Stimulated activated CD4-positive, alpha-beta T cell treated with anti-CD3 and anti-CD28 coated beads, Interleukin-4, amount 100 ng/mL, for 1 hour (primary cell): ENCODE measurements at places on chromosomes 7 and 10.

DNA sequence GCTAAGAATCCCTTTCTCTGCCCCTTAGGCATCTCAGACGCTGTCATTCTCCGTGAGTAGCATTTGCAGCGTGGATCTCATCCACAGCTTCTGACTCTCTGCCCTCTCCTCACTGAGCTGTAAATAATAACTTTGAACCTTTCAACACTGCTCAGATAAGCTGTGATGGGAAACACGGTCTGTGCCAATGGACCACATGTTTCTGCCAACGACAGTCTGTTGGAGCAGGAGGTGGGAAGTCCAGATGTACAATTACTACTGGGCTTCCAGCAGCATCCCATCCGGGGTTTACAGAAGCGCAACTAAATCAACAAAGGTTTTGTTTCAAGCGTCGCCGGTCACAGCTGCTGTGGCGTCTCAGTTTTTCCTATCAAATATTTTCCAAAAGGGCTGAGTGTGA lies 1110.6 kb downstream of the TYW1 start:
- no peak for DNase-seq

DNA sequence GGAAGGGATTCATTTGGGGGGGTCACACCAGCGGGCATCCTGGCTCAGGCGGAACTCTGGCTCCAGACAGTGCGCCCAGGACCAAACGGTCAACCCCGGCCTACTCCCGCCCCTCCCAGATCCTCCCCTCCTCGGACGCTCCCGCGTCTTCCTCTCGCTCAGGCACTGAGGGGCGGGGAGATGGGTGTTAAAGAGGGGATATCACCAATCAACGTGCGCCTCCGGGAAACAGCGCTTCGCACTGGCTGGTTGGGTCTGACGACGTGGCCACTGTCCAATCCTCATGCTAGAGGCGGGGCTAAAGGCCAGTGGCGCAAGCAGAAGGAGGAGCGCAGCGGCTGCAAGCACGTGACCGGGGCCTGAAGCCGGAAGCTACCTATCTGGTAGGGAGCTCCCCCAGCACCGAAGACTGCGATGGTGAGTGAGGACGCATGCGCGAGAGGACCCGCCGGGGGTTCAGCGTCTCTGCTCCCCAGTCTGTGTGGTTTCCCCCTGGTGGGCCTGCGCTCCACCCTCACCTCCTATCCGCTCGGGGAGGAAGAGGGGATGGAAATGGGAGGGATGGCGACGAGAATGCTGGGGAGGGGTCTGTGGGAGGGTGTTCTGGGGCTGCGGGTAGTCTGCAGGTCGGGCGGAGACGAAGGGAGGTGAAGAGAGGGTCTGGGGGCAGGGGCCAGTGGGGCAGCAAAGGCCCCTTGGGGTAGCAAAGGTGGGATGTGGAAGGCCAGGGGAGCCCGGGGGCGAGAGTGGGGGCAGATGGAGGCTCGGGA lies at the start of gene LAMTOR4:
LAMTOR4 (plus strand) TSS at position 360 of the 770 bp plus-strand sequence; CDS start at position 415, 55 bp downstream.
- peak; percentile 95 for DNase-seq

- DNase-seq: no peak
Measured at GRCh38 chr10:24882047-24882698, 70.2 kb downstream of the PRTFDC1 start.

DNA sequence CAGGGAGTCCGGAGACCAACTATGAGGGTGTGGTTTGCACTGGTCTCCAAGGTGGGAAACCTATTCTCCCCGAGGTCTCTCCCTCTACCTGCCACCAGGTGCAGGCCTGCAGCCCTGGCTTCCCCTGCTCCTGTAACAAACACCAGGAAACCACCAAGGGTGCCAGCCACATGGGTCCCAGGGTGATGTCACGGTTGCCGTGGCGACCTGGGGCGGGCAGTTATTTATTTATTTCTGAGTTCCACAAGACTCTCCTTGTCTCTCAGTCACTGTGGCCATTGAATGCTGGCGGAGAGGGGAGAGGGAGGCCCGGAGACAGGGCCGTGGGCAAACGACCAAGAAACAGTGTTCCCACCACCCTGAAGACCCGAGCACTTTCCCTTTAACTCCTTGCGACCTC lies 27.0 kb downstream of the MMD2 start:
- no peak for DNase-seq

DNA sequence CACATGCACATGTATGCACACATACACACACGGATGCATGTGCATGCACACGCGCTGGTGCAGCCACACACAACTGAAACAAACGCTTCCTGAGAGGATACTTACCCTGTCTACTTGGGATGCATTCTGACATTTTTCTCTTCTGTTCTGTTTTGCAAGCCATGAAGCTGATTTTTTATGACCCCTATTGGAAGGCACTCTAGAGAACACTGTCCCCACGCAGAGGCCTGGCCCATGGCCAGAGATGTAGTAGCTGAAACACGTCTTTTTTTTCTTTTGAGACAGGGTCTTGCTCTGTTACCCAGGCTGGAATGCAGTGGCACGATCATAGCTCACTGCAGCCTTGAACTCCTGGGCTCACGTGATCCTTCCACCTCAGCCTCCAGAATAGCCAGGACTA lies 47.9 kb downstream of the VWA2 start:
- DNase-seq: no peak

DNA sequence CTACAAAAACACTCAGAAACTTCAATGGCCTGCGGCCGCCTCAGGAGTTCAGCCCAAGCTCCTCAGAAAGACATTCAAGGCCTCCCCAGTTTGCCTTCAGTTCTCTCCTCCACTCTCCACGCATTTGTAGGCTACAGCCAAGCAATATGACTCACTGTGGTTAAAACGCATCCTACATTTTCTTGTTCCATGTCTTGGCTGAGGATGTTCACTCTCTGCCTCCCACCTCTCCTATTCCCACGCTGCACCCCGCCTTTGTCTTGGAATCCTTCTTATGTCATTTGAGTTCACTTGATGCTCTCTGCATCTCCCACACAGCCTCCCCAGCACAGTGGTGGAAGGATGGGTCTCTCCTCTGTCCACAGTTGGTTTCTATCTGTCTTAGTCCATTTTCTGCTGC lies 184.8 kb downstream of the NPSR1 start:
- DNase-seq: no peak
